ENCODE measurements at places on chromosomes 2 and 18.

DNA sequence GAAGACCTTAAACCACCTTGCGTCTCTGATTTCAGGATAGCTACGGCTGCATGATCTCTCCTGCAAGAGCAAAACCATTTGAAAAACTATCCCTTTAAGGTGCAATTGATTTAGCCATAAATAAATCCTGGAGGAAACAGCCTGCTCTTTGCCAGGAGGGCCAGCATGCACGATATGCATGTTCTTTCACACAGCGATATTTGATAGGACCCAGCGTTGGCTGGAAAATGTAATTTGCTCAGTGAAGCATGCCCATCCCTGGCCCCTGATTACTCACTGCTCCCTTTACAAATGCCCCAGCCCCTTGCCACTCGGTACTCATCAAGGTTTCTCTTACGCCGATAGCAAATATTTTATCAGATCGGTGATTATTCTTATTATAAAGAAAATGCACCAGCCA is 315.4 kb downstream of the CDH2 start:
- no peak for DNase-seq

DNA sequence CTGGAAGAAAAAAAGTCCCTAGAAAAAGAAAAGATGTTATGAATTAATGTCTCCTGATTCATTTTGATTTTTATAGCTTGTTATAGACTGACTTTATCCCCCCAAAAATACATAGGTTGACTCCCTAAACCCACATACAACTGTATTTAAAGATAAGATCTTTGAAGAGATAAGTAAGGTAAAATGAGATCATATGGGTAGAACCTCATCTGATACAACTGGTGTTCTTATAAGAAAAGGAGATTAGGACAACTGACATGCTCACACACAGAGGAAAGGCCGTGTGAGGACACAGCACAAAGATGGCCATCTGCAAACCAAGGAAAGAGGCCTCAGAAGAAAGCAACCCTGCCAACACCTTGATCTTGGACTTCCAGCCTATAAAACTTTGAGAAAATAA is 117.5 kb downstream of the CD226 start:
- no peak for DNase-seq

GRCh38 chr18:47790036-47790435 is 140.4 kb downstream of the SMAD2 start:
- DNase-seq: no peak

DNA sequence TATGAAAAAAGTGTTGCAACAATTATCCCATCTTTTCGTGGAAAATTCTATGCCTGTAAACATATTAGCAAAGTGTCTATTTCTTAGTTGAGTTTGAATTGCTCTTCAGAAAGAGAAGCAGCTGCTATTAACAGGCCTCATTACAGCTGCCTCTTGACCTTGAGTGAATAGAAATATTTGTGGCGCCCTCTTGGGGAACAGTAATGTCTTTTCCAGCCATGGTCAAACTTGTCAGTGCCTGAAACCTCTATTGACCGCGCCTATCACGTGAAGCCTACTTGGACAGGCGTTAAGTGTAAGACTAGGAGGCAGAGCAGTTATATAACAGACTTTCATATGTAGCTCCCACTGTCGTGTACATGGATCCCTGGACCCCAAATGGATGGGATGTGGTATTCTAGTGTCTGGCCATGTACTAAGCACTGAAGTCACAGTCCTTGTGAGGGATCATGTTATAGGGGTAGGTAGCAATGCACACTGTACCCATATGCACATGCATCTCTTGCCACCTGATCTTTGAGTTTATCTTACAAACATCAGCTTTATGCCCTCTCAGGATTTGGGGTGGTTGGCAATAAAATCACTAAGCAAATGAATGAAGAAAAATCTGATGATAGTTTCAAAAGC is 245.0 kb downstream of the PTGR3 start:
- DNase-seq: no peak

DNA sequence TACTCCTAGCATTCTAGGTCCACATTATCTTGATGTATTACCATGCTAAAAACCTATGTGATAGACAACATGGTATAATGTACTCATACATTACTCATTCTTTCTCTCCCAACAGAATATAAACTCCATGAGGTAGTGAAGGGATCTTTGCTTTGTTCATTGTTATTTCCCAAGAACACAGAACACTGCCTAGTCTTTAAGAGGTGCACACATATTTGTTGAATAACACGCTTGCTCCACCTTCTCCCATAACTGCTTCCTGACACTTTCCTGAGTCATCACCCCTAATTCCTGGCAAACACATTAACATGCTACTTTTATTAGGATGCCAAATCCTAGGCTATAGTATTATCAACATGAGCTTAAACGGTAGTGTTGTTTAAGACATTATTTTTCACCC is 41.3 kb downstream of the REV1 start:
- no peak for DNase-seq

- no peak for DNase-seq
Measured at GRCh38 chr2:15084826-15085489, 452.4 kb downstream of the LRATD1 start.

DNA sequence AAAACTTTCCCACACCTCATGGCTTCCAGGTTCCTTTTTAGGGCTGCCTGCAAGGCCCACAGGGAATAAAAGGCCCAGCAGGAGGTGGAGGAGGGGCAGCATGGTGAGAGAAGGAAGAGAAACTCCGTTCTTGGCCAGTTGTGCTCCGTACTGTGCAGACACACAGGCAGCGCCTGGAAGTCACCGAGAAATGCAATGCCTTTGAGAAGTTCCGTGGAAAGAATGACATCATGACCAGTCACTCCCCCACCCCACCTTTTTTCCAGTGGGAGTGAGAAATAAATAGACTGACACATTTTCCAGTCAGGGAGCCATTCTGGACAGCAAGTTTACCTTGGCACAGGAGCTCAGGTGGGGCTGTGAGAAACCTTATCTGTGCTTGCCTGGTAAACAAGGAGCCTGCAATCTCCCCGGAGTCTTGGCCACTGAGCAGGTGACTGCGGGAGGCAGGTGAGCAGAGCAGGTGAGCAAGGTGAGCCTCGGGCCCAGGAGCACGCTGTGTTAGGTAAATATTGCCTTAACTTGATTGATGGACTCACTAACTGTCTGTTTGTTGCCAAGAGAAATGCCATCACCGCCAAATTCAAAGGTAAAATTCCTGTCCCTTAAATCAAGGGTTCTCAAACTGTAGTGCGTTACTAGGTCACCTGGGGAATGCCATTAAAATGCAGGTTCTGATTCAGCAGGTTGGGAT is 13.5 kb upstream of the LBH start:
- DNase-seq: no peak

DNA sequence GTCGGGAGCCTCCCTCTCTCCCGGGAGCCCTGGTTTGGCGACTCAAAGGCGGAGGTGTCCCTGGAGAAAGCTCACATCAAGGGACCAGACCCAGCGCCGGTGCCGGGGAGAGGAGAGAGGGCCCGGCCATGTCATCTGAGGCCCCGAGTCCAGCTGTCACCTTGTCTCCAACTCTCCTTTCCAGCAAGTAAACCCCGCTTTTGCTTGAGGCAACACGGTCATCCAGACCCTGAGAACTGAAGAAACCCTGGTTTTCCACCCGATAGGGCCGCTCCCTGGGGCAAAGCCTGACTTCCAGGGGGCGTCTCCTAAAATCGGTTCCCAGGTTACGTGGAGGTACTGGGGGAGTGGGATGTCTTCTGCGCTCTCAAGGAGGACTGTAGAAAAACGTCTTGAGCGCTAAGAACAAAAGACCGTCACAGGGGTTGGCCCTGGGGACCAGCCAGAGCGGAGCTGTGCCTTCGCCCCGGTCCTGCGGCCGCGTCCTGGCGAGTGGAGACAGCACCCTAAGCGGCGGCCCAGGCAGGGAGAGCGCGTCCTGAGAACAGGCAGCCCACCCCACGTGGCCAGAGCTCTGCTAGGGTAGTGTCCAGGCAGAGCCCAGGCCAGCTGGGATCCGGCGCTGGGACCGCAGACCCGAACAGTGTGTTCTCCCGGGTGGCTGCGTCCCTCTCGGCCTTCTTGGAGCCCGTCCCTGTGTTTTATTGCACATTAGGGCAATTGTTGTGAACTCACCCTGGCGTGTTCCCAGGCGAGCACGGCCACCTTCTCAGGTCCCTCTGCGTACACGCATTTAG is 55.7 kb downstream of the TMEM18 start:
- DNase-seq: no peak

- no peak for DNase-seq
Measured at GRCh38 chr2:48600917-48601316, 16.7 kb upstream of the GTF2A1L start.

- no peak for DNase-seq
Measured at GRCh38 chr2:187900021-187900420, 345.8 kb upstream of the TFPI start.
